ENCODE measurements at places on chromosomes 6 and 20.
A peak's percentile ranks its signal among the peaks of the same experiment; 100 is the strongest.

DNA sequence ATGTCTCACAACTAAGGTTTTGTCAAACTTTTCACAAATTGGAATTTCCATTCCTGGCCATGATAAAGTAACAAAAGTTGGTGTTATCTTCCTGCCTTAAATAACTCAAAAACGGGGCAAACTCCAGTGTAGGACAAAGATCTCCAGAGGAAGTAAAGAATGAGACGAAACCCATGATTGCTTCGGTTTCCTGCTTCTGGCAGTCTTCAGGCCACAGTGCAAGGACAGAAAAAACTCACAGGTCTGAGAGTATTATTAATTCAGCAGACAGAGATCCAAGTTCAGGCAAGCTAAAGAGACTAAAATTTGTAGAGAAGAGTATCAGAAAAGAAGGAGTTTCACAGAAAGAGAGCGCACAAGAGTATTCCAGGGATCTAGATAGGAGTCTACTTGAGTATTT, 64.8 kb upstream of the RCAN2 start:
- no peak overlapping the region for H3K4me3 ChIP-seq
- no peaks in the 10 kb centered on the region for H3K27me3 ChIP-seq
- H3K4me1 ChIP-seq, result peaks cover 6% of the 10 kb centered on the region
- peak; percentile 20 for DNase-seq
- H3K27ac ChIP-seq, result no peak overlapping the region
- no peaks in the 10 kb centered on the region for H3K36me3 ChIP-seq

GRCh38 chr6:113995634-113996033, 24.7 kb upstream of the HDAC2 start:
- no peak overlapping the region for H3K4me3 ChIP-seq
- no peaks in the 10 kb centered on the region for H3K4me1 ChIP-seq
- H3K36me3 ChIP-seq, result no peaks in the 10 kb centered on the region
- H3K27ac ChIP-seq, result no peak overlapping the region
- no peaks in the 10 kb centered on the region for H3K27me3 ChIP-seq

- H3K27ac ChIP-seq, result peak overlapping the region; percentile 19
- peak; percentile 99 for DNase-seq
- peaks cover 4% of the 10 kb centered on the region for H3K4me1 ChIP-seq
- H3K36me3 ChIP-seq, result no peaks in the 10 kb centered on the region
Observed at GRCh38 chr6:43724914-43725642, 37.5 kb upstream of the MRPS18A start.

GRCh38 chr6:17418281-17419188, 25.1 kb downstream of the CAP2 start:
- H3K36me3 ChIP-seq, result no peaks in the 10 kb centered on the region
- peaks cover 5% of the 10 kb centered on the region for H3K27me3 ChIP-seq
- no peak overlapping the region for H3K4me3 ChIP-seq
- no peak for DNase-seq

GRCh38 chr20:46242390-46242789, 65.9 kb downstream of the CDH22 start:
- no peak overlapping the region for H3K27ac ChIP-seq
- H3K27me3 ChIP-seq, result peaks cover 29% of the 10 kb centered on the region
- no peak overlapping the region for H3K4me3 ChIP-seq
- no peaks in the 10 kb centered on the region for H3K36me3 ChIP-seq

GRCh38 chr6:148591656-148592055, 155.2 kb upstream of the UST start:
- no peaks in the 10 kb centered on the region for H3K36me3 ChIP-seq
- DNase-seq, result no peak
- H3K27me3 ChIP-seq, result no peaks in the 10 kb centered on the region
- H3K4me3 ChIP-seq, result no peak overlapping the region

DNA sequence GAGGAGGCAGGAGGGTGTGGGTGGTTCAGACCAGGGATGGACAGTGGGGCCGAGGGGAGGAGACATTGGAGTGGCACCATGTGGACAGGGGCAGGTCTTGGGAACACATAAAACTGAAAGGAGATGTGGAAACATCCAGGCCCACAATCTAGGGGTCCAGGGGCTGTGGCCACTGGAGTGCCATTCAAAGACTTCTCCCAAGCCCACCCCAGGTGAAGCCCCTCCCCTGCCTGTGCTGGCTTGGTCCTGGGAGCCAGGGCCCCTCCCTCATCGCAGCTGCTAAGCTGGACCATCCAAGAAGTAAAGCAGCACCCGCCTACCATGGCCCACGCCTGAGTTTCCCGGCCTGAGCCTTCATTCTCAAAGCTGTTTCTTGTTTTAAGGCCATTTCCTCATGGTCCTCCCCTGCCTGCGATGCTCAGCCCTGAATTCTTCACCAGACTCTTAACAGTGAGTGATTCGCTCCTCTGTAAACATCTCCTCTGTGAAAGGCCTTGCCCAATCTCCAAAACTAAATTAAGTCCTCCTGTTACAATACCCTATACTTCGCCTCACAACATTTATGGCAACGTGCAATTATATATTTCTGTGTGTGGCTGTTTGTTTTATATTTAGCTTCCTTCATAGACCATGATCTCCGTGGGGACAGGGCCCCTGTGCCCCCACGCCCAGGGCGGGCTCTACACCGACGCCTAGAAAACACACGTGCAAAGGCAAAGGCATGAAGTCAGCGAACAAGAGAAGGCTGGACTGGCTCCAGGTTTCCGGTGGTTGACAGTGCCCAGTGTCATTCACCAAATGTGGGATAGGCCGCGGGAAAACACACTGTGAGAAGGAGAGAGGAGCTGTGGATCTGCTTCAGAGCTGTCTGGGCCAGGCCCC, 267.8 kb downstream of the ERMARD start:
- no peak overlapping the region for H3K27ac ChIP-seq
- DNase-seq, result no peak
- no peak overlapping the region for H3K4me3 ChIP-seq
- peaks cover 6% of the 10 kb centered on the region for H3K4me1 ChIP-seq
- peaks cover 20% of the 10 kb centered on the region for H3K27me3 ChIP-seq

DNA sequence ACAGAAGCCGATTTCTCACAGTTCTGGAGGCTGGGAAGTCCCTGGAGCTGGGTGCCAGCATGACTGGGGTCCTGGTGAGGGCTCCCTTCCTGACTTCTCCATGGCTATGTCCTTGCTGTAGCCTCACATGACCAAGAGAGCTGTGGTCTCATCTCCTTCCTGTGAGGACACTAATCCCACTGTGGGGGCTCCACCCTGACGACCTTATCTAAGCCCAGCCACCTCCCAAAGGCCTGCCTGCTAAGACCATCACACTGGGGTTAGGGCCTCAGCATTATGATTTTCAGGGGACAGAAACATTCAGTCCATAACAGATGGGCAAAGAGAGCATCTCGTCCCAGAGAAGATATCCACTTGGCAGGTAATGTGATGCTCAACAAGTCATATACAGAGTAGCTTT, 16.8 kb downstream of the RPP40 start:
- no peak overlapping the region for H3K27ac ChIP-seq
- H3K4me3 ChIP-seq, result no peak overlapping the region
- H3K4me1 ChIP-seq, result peaks cover 9% of the 10 kb centered on the region
- no peaks in the 10 kb centered on the region for H3K27me3 ChIP-seq
- no peak for DNase-seq

DNA sequence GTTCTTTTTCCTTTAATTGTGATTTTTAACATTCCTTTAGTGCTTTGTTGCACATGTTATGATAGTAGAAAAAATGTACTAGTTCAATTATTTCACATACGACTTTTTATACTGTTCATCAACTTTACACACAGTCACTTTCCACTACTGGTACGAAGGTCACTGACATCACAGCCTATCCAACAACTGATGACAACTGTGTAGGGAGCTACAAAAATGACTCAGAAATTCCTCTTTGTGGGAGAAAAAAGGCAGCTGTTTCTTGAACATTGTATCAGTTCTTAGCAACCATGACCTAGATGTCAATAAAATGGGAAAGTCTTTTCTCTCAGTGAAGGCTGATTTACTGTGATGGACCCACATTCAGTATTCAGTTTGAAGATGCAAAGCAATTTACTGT, 7.0 kb upstream of the ID4 start:
- H3K36me3 ChIP-seq, result no peaks in the 10 kb centered on the region
- H3K27me3 ChIP-seq, result peaks cover 16% of the 10 kb centered on the region
- H3K4me1 ChIP-seq, result no peaks in the 10 kb centered on the region
- no peak for DNase-seq

GRCh38 chr6:84665401-84665800, 99.0 kb downstream of the TBX18 start:
- H3K27ac ChIP-seq, result no peak overlapping the region
- no peaks in the 10 kb centered on the region for H3K4me1 ChIP-seq
- no peaks in the 10 kb centered on the region for H3K27me3 ChIP-seq
- H3K36me3 ChIP-seq, result no peaks in the 10 kb centered on the region
- DNase-seq, result no peak

- H3K4me3 ChIP-seq, result no peak overlapping the region
- DNase-seq, result no peak
- H3K27ac ChIP-seq, result no peak overlapping the region
- H3K36me3 ChIP-seq, result no peaks in the 10 kb centered on the region
Observed at GRCh38 chr6:16089232-16090062, 39.4 kb upstream of the MYLIP start.
